D341Med (cell line): ENCODE measurements at places on chromosomes 11 and 22.

- no peak for DNase-seq
These were observed 8.2 kb downstream of the FJX1 start for GRCh38 chr11:35626501-35626900.

GRCh38 chr11:134231958-134232659 lies 7.6 kb downstream of the VPS26B start:
- DNase-seq = no peak

DNA sequence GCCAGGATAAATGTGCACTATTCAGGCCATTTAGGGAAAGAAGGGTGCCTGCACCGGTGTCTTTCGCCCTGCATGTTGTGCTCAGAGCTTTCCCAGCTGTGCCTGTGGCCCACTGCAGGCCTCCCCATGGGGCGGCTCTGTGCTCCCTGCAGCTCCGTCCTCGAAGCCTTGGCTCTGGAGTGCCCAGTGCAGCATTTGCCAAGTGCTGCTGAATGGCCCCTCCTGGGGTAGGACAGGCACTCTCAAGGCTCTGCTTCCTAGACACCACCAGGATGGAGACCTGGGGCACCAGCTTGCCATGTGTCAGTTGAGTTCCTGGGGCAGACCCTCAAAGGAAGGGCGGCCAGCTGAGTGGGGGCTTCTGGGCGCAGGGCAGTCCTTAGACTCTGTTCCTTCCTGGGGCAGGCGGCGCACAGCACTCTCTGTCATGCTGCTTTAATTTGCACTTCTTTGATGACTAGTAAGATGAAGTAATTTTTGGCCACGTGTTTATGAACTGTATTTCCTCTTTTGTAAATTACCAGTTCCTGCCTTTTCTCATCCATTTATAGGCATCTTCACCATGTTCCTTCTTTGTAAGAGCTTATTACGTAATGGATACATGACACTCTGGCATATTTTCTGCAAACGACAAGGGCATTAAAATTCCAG lies 32.1 kb upstream of the GNB1L start:
- DNase-seq = no peak

GRCh38 chr22:50326225-50326955 lies 422 bp downstream of the DENND6B start:
- no peak for DNase-seq

DNA sequence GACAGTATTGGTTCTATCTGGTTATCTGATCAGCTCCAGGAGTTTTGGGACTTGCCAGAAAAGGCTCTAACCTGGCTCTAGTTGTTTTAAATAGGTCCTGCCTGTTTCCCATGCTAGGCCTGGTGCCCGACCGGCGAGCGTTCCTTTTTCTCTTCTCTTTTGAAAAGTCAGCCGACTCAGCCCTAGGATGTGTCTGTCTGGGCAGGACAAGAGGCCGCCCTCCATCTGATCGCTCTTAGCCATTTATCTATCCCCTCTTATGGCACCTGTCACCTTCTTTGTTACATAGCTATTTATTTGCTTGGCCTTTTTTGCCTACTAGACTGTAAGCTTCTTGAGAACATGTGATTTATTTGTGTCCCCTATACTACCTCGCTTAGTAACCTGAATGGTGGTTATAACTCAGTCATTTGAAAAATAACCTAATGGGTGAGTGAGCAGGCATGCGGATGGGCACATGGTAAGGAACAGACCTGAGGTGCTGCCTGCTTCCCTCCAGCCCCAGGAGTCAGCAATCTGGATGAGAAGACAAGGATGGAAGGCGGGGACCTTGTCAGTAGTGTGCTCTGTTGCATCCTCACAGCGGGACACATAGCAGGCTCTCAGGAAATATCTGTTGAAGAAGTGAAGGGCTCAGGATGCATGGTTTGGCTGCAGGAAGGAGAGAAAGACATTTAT lies 108.4 kb downstream of the ZBTB16 start:
- no peak for DNase-seq

GRCh38 chr11:119928047-119928446 lies 199.0 kb upstream of the NECTIN1 start:
- no peak for DNase-seq

GRCh38 chr11:66015454-66015881 lies 3.7 kb downstream of the CST6 start:
- DNase-seq = no peak

- DNase-seq = no peak
These were observed 5.8 kb downstream of the MOB2 start for GRCh38 chr11:1480555-1481482.

GRCh38 chr11:125376117-125376516 lies 119.9 kb downstream of the FEZ1 start:
- no peak for DNase-seq

DNA sequence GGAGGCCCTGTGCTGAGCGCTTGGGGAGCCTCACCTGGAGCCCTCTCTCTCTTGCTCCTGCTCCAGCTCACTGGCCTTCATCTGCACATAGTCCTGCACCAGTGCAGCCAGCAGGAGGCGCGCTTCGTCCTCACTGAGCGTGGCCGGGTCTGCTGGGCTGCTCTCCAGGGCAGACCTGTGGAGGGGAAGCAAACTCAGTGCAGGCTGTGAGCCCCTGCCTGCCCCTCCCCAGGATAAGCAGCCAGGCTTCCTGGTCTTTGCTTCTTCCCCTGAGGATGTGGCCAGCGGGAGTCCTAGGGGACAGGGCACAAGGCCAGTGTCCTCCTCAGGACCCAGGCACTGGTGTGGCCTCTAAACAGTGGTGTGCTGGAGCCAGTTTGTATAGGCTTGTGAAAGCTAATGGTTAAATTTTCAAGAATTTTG lies 2.2 kb downstream of the CALCA start:
- peak; percentile 64 for DNase-seq

GRCh38 chr11:8558436-8558835 lies 35.6 kb downstream of the STK33 start:
- DNase-seq = no peak

- peak; percentile 27 for DNase-seq
These were observed 23.3 kb upstream of the CCDC34 start for GRCh38 chr11:27386181-27386845.

- no peak for DNase-seq
These were observed 39.2 kb downstream of the ZFTA start for GRCh38 chr11:63729326-63729725.

GRCh38 chr11:32312865-32313403 lies 122.4 kb downstream of the WT1 start:
- peak; percentile 73 for DNase-seq

- DNase-seq = no peak
These were observed at the start of gene APOL6 for GRCh38 chr22:35648066-35649025. Gene APOL6 (plus strand): TSS chr22:35648446. CDS start chr22:35656426, 7,980 bp downstream.

DNA sequence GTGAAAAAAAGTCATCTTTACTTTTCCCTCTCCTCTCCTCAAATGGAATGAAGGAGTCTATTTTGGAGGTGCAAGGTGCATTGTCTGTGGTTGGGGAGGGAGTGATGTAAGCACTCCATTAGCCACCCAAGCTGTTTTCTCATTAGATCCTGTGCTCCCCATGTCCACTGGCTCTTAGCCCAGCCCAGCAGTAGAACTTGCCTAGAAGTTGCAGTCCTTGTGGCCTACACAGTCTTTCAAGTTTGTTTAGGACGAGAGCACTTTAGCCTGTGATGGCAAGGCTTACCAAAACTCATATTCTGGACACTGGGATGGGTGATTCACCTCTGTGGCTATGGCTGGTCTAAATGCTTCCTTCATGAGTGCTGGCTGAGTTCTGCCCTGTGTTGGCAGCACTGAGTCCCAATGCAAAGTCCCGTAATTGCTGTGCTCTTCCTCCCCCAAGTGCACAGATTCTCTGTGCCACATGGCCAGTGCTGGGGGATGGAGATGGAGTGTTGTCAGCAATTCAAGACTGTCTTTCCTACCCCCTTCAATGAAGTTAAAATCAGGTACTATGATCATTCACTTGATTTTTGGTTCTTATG lies 15.8 kb downstream of the SLC22A25 start:
- no peak for DNase-seq

DNA sequence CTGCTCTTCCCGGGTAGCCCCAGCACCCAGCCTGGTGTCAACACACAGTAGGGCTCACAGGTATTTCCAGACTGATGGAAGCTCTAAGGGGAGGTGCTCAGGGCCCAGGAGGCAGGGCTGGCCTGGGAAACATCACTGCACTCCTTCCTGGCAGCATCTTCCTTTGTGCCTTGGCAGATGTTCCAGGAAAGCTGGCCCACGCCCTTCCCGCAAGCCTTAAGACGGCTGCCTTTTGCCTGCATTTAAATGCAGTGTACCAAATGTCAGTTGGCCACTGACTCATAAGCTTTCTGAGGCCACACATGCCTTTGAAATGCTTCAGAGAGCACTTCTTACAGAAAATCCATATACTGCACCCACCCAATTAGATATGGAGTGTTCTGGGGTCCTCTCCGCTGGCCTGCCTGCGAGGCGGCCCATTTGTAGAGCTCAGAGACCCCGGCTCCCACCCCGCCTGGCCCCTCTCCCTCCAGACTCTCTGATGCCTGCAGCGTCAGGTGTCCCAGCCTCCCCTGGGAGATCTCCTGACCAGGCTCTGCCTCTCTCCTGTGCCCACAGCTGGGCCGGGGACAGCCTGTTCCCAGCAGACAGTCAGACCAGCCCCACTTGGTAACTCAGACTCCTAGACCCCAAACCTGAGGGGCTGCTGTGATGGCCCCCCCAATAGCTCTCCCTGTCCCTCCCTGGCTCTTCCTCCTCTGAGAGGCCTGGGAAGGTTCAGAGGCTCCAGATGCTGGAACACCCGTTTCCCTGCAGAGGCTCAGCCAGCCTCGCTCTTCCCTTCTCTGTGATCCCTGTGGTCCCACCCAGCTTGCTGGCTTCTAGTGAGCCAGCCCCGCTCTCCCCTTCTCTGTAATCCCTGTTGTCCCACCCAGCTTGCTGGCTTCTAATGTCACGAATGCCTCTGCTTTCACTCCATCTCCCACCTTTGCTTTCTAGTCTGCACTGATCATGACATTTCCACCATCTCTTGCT lies 47.6 kb upstream of the THY1 start:
- no peak for DNase-seq

- DNase-seq = no peak
These were observed 23.9 kb upstream of the ZC3H12C start for GRCh38 chr11:110069158-110069737.

GRCh38 chr11:128576555-128576954 lies 10.8 kb downstream of the ETS1 start:
- no peak for DNase-seq

DNA sequence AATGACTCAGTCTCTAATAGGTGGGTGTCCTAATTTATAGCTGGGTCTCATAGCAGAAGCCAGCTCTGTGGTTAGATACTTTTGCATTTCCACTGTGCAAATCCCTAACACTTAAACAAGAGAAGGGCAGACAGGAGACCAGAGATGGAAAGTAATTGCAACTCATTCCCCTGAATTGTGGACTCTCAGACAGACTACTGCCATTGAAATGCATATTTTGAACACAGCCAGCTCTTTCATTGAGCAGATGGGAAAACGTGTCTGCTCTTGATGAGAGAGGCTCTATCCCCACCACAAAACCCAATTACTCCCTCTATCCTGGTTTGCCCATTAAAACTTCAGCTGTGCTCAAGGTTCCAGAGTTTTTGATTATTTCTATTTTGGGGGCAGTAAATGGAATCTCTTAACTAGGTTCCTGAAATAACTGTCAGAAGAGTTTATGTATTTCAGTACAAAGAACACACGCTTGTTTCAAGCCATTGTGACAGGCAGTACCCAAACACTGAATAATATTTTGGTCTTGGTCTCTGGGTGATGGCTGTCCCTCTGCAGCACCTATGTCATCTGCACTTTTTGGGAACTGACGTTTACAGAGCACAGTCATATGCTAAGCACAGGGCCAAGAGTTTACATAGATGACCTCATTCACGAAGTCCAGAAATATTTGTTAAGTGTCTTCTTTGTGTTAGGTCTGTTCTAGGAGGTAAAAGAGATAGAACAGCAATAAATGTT lies 41.7 kb downstream of the FAM227A start:
- no peak for DNase-seq

- DNase-seq = no peak
These were observed 4.6 kb downstream of the ST3GAL4 start for GRCh38 chr11:126360049-126360446.
